ENCODE measurements at places on chromosomes 12 and 14.

GRCh38 chr12:12877781-12878455 lies 13.4 kb upstream of the GPRC5A start:
- no peak for DNase-seq

DNA sequence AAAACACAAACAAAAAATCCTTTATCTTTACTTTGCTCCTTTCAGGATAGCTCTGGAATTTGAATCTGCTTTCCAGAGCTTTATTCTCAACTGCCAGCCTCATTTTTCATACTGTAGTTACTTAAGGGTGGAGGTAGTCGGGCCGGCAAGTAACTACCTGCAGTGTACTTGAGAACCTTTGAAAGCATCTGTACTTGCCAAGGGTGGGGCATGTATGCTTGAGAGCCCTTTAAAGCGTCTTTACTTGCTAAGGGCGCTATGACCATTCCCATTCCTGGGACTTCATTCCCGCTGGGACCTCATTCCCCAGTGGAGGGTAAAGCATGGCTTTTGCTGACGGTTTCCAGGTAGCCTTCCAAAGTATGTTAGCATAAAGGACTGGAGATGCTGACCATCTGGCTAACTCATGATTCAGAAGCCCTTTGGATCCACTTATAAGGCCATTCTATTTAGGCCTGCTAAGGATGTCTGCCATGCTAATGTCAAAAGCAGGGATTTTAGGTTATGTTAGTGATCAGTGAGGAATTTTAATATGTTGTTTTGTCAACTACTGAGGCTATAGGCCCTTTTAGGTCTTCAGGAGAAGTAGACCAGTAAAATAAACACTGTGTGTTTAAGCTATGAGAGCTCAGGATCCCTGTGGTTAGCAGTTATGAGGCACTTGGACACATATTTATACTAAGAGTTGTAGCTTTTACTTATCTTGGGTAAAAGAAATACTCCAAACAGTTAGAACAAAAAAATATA lies 74.9 kb downstream of the CRADD start:
- no peak for DNase-seq

- no peak for DNase-seq
These were observed 183.3 kb downstream of the SSPN start for GRCh38 chr12:26378711-26379110.

DNA sequence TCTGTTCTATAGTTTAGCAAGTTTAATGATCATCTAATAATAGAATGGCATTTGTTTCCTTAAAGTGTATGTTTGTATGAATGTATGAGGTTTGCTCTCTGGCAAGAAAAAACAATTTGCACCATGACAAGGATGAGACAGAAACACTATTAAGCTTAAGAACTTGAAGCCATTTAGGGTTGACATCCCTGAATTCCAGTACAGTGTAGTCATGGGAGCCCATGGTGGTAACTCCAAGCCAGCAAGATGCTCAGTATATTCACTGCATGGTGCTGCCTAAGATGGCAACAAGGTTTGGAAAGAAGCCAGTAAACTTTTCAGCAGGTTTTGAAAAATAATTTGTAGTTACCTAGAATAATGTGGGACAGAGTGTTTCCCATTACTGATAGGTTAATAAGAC lies 158.6 kb downstream of the PRIMA1 start:
- DNase-seq, result no peak

DNA sequence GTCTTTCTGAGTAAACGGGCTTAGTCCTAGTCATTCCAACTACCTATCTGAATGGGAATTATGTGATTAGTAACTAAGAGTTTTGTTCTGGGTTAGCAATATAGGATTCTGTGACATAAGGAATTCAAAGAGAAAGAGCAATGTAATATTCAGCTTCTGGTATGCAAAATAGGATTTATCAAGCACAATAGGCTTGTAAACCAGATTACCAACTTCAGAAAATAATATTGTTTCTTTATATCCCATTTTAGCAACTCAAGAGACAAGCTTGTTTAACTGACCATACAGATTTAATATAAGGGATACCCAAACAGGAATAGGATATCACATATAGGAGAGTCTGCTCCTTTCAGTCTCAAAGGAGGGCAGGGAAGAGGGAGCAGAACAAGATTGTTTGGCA lies 240.9 kb downstream of the CEP128 start:
- DNase-seq, result no peak

- no peak for DNase-seq
These were observed 16.7 kb downstream of the TMEM132D start for GRCh38 chr12:129887101-129887500.

- no peak for DNase-seq
These were observed 61.8 kb downstream of the NOC4L start for GRCh38 chr12:132206046-132206434.

DNA sequence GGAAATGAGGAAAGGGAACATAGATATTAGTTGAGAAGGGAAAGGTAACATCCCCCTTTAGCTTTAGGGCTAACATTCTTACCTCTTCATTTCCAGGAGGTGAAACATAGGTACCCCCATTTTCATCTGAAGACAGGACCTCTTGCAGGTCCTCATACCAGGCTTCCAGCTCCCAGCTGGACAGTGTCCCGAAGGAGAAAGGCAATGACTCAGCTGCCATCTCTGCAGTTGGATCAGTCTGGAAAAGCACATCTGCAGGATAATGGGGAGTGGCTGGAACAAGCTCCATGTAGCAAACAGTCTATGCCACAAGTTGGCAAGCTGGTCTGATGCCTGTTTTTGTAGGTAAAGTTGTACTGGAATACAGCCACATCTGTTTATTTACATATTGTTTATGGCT lies 3.1 kb downstream of the DDIT3 start:
- DNase-seq, result no peak

DNA sequence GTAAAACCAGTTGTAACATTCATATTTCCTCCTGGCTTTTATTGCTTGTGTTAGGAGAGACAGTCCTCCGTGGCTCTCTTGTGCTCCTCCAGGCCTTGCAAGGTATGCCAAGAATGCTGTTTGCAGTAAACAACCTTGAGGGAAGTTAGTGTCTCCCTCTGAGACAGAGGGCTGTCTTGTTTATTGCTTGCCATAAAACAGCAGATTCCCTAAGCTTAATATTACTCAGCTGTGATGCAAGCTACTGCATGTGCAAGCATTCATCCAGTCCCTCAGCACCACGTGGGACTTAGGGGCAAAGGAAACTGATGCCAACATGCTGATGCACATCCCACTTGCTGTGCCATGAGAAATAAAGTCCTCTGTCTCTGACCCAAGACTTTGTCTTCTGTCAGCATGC lies 6.6 kb downstream of the POMT2 start:
- no peak for DNase-seq

- DNase-seq, result no peak
These were observed 31.9 kb downstream of the FOS start for GRCh38 chr14:75310295-75311111.

- no peak for DNase-seq
These were observed 114.9 kb upstream of the NOS1 start for GRCh38 chr12:117476341-117476740.

GRCh38 chr12:11565752-11566151 lies 83.7 kb upstream of the ETV6 start:
- DNase-seq, result no peak

DNA sequence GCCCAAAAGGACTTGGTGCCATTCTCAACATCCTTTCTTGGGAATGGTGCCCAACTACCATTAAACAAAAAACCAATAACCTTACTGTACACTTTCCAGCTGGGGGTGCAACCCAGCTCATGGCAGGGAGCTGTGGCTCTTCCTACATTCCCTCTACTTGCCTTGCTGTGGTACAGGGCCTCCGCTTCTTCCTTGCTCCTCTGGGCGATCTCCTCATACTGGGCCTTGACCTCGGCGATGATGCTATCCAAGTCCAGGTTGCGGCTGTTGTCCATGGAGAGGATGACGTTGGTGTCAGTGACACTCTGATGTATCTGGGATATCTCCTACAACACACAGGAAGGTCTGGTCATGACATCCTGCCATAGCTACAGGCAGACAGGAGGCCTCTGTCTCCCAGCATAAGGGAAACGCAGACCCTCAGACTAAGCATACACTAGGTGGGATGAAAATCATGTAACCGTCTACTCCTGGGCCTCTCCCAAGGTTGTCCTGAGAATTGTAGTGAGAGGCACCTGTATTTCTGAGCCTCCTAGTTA lies 3.9 kb downstream of the KRT2 start:
- no peak for DNase-seq

DNA sequence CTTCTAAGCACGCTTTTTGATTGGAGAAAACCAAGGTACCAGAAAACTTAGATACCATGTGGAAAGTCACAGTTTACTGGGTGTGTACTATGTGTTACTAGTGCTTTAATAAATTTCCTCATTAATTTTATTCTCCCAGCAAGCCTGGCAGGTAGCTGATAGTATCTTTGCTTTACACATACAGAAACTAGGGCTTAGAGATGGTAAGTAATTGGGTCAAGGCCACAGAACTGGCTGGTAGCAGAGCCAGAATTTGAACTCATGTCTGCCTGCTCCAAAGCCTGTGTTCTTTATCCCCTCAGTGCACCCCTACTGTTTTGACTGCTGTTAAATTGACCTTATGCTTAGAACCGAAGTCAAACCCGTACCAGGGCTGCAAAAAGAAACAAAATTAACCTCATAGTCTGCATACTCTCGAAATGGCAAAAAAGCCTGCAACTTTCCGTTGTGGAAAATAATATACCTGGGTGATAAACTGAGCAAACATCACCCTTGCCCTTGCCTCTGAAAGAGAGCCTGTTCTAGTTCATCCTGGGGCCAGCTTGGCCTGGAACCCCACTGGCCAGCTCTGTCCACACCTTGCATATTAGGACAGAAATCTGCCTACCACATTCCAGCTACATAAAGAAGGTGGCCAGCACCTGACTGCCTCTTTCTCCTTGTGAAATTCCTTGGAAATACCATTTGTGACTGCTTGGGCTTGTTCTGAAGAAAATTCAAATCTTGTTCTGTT lies 118.9 kb downstream of the ETV6 start:
- no peak for DNase-seq

GRCh38 chr12:108816652-108817335 lies 40.6 kb downstream of the SSH1 start:
- no peak for DNase-seq

GRCh38 chr12:117865505-117865904 lies 103.3 kb downstream of the KSR2 start:
- no peak for DNase-seq
